ENCODE measurements at places on chromosomes 7 and 10.
A peak's percentile ranks its signal among the peaks of the same experiment; 100 is the strongest.

DNA sequence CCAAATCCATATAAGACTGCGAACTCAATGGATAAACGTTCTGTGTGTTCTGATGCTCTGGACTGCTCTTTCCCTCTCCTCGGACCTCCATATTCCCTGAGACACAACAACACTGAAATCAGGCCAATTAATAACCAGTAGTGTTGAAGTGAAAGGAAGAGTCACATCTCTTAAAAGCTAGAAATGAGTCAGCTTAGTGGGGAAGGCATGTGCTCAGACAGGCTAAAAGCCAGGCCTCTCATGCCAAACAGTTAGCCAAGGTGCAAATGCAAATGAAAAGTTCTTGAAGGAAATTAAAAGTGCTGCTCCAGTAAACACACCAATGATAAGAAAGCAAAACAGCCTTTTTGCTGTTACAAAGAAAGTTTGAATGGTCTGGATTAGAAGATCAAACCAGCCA lies 29.3 kb downstream of the TNS3 start:
- no peak for DNase-seq

DNA sequence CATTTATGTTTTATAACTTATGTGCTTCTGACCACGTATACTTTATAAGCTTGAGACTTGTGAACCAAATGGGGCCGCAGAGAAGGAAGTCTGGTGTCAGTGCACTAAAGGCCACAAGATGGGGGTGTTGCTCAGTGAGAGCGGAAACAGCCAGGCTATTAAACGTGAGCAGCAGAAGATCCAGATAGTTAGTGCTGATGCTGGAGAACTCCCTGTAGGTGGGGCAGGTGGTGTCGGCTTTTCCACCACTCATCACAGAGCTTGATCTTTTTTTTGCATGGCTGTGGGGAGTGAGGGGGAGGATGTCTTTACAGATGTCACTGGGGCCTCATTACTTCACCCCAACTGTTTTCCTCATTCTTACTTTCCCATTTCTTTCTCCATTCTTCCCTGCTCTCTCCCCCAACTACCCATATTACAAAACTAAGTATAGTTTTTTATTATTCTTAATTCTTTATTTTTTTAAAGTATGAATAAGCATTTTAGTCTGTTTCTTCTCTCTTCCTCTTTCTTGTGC lies 34.7 kb downstream of the ACADSB start:
- DNase-seq: peak; percentile 67

DNA sequence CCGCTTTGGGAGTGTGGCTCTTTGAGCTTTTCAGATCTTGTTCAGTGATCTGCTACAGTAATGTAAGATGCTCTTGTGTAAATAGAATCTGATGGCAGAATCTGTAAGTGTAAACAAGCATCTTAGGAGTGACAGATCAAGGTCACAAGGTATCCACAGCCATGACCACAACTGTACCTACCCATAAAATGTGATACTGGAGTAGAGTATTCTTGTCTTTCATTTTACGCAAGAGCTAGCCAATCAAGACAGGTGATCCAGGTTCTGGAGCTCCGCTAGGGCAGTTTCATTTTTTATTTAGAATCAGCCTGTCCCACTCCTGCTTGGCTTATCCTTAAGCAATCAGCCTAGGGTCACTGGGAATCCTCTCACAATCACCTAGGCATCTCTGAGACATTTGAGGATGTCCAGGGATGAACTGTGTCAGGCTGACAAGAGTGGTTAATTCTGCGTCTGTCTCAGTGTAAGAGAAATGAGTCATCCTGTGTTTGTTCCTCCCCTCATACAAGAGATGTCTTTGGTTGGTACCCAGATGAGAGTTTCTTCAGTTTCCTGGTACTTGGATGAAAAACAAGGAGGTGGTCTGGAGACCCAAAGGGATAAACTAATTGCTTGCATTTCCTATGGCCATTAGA lies 13.6 kb downstream of the ZNF138 start:
- DNase-seq: no peak

GRCh38 chr10:90914992-90915765 lies 5.7 kb downstream of the ANKRD1 start:
- no peak for DNase-seq

GRCh38 chr10:34241226-34242000 lies 573.7 kb downstream of the PARD3 start:
- no peak for DNase-seq

DNA sequence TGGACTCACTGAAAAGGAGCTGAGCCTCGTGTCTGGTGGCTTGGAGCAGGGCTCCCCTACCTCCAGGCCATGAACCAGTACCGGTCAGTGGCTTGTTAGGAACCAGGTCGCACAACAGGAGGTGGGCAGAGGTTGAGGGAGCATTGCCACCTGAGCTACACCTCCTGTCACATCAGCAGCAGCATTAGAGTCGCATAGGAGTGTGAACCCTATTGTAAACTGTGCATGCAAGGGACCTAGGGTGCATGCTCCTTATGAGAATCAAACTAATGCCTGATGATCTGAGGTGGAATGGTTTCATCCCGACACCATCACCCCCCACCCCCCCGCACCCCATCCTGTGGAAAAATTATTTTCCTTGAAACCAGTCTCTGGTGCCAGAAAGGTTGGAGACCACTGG lies 50.4 kb downstream of the TSPAN15 start:
- DNase-seq: no peak

DNA sequence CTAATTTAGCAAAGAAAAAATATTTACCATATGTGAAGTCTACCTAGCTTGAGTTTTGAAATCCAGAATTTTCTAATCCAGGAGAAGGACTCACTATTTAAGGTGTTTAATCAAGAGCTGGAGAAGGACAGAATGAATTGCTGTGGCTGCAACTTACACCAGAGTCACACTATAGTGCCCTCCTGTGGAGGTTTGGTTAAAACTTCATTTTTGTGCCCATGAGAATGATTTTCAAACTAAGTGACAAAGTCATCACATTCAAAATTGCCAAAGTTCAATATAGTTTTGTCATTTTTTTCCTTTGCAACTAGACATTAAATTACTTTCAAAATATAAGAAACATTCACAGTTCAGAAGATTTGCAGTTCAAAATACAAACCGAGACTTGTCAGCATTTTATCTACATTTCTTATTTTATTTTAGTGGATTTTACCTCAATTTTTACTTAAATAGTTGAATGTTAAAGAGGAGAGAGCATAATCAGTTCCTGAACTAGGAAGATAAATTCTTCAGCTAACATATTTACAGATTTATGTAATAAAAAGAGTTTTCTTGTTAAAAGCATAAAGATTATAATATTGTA lies 70.7 kb downstream of the CABCOCO1 start:
- no peak for DNase-seq

DNA sequence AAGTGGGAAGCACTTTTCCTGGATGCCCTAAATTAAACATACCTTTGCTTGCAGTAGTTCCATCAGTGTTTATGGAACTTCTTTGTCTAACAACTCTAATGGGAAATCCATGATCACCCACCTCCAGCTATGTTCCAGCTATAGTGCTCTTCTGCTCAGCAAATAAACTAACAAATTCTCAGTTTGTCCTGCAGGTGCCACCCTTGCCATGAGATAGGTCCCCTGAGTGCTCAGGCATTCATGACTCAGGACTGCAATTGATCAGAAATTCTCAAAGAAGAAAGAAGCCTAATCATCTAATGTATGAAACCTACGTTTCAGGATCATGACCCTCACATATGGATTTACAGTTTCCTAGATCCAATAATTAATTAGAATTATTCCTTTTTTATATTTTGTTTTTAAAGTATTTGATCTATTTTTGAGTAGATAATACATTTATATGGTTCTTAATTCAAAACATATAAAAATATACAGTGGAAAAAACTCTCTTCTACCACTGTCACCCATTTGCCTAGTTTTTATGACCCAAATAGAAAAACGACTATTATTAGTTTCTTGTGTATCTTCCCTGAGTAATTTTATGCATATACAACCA lies 48.7 kb upstream of the DYNC1I1 start:
- DNase-seq: peak; percentile 4

DNA sequence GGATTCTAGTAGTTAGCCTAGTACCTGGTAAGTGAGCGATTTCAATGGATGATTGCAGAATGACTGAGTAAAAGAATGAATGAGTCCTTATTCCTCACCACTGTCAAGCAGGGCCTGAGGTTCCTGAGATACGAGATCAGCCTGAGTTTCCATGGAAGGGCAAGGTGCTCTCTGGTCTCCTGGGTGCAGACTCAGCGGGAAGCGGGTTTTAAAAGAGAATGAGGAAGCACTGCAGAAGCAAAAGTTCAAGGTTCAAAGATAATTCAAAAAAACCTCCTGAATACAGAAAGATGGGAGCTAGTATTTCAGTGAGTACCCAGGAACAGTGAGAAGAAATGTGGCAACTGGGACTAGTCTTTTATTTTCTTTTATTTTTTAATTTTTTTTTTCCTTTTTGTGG lies 4.3 kb downstream of the ZNF3 start:
- no peak for DNase-seq

- DNase-seq: no peak
These were observed 66.6 kb upstream of the STEAP1B start for GRCh38 chr7:22566592-22566991.

DNA sequence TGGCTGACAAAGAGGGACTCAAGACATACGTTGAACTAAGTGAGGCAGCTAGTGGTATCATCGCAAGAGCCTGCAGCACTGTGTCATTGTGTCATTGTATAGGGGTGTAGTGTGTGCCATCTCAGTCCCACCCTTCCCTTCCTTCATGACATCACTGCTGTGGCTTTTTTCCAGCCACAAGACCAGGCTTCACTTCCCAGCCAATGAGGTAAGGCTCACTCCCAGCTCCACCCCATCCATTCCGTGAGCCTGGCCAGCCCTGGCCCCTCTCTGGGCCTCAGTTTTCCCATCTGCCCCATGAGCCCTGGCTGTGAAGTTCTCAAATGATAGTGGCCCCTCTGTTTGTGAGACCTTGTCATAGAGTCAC lies 134.3 kb upstream of the ZMIZ1 start:
- DNase-seq: no peak

DNA sequence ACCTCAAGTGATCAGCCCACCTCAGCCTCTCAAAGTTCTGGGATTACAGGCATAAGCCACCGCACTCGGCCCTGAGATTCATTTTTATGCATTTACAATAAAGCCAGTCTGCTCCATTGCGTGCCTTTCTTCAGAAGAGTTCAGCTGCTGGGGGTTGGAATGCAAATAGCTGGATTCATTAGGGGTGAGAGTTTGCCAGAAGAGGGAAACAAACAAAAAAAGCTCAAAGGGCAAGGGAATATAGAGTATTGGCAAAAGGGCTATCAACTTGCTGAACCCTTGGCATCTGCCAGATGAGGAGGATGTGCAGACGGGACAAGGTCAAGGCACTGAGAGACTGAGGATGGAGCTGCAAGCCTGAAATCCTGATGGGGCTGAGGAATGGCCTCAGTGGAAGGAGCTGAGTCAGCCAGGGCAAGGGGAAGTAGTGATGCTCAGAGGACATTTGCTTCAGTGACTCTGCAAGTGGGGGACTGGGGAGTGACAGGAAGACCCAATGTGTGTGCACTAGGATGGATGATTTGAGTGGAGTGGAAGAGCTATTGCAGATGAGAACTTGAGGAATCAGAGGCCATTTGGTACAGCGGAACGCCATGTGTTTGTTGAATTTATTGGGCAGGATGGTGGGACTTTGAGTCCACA lies 75.0 kb upstream of the ARMC3 start:
- DNase-seq: no peak

DNA sequence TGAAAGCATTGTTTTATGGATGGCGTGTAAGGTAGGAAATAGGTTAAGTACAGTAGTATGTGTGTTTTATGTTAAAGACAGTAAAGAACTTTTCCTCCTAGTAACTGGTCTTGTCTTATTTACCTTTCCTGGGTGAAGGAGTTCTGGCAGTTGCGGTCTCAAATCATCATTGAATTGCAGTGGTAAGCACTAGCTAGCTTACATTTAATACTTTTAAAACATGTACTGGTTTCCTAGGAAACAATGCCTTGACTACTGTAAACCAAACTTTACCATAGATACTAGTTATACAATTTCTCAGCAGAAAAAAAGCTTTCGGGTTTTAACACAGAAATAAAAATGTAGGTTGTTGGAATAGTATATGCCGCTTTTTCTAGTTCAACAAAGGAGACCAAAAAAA lies 37.7 kb downstream of the PRKG1 start:
- DNase-seq: no peak

GRCh38 chr10:85623342-85623741 lies 743.3 kb downstream of the GRID1 start:
- no peak for DNase-seq

GRCh38 chr7:12584930-12585329 lies 14.4 kb downstream of the SCIN start:
- DNase-seq: no peak

GRCh38 chr7:36283711-36284130 lies 105.9 kb upstream of the ANLN start:
- DNase-seq: peak; percentile 80

DNA sequence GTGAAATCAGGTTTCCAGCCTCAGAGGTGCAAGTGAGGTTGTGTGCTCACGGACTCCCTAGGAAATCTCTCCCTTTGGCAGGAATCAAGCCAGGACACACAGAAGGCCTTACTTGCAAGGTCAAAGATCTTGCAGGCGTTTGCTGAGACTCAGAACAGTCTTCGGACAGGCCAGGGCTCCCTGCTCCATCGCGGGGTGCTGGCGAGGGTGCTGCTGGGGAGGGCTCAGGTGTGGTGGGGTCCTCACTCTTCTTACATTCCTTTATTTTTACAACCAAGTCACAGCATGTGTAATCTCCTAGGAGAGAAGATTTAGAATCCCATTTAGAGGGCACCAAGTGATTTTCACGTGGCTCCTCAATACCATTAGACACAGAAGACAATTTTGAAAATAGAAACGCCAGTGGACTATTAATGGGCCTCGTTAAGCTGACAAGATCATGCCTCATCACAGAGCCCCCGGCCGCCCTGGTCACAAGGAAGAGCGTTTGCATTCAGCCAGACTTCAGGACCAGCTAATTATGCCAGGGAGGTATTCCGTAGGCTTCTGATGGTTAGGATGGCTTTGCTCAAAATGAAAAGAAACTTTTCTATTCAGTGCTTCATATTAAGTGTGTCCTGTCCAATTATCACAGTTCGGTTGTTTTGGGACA lies 73.1 kb upstream of the ADAM12 start:
- DNase-seq: no peak

- DNase-seq: no peak
These were observed 16.5 kb downstream of the GRID1 start for GRCh38 chr10:86349940-86350630.

- DNase-seq: no peak
These were observed 36.1 kb downstream of the STK32C start for GRCh38 chr10:132271458-132272230.

GRCh38 chr10:123552760-123553554 lies 113.2 kb upstream of the GPR26 start:
- DNase-seq: no peak

GRCh38 chr10:25890995-25891394 lies 43.0 kb upstream of the MYO3A start:
- DNase-seq: no peak
